ENCODE measurements at places on chromosomes 16 and 17.
A peak's percentile ranks its signal among the peaks of the same experiment; 100 is the strongest.

DNA sequence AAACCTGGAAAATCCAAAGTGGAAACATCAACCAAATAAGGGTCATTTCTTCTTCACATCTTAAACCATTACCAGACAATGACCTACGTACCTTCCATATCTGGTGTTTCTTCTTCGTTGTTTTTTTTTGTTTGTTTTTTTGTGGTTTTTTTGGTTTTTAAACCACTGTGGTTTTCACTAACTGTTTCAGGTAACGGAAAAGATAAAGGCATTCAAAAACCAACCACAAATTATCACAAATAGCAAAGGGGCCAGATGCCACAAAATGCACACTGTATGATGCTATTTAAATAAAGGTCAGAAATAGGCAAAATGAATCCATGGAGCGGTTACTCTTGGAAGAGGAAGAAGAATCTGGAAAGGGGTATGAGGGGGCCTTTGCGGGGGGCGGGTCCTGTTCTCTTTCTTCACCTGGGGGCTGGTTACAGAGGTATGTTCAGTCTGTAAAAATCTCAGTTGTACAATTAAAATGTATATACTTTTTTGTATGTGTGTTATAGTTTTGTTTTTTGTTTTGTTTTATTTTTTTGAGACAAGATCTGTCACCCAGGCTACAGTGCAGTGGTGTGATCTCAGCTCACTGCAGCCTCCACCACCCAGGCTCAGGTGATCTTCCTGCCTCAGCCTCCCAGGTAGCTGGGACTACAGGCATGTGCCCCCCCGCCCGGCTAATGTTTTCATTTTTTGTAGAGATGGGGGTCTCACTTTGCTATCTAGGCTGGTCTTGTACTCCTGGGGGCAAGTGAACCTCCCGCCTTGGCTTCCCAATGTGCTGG, 29.6 kb downstream of the LITAF start:
- no peak for DNase-seq

GRCh38 chr16:879461-879861, 78.9 kb upstream of the GNG13 start:
- DNase-seq: no peak

DNA sequence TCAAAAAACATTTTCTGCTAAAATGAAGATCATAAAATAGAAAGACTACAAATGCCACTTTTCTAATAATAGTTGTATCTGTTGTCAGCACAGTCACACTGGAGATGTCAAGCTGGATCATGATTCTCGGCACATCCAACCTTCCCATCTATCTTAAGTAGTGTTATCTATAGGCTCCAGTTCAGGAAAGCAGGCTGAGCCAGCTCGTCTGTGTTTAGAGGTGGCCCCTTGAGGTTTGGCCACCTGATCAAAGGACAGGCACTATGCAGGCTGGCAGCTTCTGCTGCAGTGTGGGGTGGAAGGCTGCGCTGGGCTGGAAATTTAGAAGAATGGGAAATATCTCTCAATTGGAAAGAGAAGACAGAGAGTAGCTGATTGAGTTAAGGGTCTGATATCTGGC, 32.4 kb downstream of the SMYD4 start:
- DNase-seq: no peak

DNA sequence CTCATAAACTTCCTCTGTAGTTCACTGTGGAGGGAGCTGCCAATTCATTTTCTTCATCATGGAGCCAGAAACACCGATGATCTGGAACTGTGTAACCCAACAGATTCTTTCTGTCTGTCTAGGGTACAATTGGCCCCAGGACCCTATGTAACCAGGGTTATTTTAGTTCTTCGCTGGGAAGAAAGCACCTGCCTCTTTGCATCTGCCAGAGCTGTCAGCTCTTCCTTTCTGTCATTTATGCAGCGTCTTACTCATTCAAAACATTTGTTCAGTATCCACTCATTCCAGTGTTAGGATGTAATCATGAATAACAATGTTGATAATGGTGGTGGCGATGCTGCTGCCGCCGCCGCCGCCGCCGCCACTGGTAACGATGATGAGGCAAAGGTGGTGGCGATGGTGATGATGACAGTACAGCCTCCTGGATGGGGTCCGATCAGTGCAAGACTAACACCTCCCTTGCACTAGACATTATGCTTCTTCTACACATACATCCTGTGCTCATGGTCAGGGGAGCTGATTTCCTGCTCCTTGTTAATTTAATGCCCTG, 46.1 kb downstream of the IRX5 start:
- no peak for DNase-seq

DNA sequence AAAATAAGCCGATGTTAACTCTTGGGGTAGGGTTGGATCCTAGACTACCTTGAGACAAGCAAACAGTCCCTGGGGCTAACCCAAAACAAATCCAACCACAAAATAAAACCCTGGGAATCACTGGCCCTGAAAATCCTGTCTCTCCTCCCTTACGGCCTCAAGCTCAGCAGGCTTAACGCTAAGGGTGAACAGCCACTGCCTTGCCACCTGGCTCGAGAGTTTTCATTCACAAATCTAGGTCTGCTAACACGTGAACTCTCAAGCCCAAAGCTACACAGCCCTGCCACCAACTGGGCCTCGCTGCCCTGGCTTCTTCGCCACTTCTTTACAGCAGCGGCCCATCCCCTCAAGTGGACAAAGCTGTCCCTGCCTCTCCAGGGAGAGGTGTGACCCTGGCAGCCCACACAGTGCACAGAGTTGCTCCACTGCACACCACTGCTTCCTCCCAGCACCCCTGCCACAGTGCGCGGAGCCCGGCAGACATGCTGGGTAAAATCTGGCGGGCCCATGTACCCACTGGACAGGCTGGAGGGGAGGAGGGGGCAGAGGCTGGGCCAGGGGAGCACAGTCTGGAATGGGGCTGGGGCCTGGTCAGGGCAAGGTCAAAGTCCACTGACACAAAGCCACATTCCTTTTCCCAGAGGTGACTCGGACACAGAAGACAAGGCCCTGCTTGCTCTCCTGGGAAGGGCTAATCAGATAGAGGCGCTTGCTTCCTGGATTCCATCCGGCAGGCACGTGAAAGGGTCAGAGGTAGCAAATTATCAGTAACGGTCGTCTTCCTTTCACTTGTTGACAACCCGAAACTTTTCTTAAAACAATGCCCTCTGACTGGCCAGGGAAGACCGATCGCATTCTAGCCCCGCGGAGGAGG, 996 bp downstream of the PCYT2 start:
- DNase-seq: no peak

DNA sequence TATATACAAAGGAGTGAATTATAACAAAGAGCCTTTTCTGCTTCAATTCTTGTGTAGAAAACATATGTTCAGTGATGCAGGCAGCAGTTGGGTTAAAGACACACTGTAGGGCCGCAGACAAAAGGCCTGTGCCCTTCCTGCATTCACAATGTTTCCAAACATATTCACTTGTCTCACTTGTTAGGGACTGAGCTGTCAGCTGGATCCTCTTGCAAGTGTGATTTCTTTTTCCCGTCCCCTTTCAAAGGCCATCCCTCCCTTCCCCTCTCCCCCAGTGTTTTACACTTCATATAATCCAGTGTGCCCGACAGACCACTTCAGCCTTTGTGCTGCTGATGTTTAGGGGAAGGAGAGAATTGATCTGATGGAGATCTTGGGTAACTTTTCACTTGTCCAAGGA, 217.0 kb downstream of the FTO start:
- DNase-seq: no peak

DNA sequence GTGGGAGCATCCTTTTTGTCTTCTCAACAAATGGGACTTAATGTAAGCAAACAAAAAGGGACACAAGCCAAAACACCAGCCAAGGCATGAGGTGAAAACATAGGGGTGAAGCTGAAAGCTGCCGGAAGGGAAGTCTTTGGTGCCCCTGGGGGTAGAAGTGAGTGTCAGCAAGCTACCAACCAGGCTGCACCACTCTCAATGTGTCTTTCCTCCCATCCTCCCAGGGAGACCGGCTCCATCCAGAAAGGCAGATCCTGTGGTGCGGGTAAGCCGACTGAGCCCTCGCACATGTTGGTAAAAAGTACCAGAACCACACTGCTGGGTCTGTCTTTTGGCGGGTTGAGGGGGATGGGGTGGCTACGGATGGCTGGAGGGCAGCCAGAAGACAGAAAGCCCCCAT, 52.0 kb upstream of the SREBF1 start:
- DNase-seq: no peak

- peak; percentile 37 for DNase-seq
Observed at GRCh38 chr17:28547623-28548416, 4.6 kb downstream of the UNC119 start.

DNA sequence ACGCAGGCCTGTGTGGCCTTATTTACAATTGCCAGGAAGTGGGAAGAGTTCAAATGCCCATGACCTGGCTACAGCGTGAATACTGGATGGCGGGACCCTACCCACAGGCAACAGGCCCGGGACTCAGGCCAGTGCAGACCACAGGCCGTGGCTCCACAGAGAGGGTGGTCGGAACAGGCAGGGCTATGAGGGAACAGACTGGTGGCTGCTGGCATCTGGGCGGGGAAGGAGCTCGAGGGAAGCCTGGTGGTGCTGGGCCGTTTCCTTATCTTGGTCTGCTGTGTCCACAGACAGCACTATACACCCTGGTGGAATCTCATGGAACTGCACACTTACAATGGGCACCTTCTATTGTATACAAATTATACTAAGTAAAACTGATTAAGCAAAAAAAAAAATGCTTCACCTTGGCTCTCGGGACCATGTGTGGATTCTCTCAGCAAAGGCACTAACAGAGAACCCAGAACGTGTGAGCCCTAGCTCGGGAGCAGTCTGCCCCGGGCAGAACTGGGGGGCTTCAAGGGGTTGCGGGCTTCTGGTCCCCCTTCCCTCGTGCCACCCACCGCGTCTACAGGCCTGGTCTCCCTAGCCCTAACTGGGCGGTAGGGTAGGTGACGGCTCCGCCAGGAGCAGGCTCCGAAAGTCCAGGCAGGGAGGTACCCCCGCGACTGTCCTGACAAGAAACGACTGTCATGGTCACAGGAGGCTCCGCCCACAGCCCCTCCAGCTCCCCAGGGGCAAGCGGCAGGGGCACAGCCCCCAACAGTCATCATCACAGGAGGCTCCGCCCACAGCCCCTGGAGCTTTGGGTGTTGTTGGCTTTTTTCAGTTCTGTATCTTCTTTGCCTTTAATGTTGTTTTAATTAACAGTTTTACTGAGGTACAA, 21.8 kb downstream of the CEP131 start:
- DNase-seq: no peak

GRCh38 chr17:66462010-66462409, 159.6 kb downstream of the PRKCA start:
- DNase-seq: no peak

DNA sequence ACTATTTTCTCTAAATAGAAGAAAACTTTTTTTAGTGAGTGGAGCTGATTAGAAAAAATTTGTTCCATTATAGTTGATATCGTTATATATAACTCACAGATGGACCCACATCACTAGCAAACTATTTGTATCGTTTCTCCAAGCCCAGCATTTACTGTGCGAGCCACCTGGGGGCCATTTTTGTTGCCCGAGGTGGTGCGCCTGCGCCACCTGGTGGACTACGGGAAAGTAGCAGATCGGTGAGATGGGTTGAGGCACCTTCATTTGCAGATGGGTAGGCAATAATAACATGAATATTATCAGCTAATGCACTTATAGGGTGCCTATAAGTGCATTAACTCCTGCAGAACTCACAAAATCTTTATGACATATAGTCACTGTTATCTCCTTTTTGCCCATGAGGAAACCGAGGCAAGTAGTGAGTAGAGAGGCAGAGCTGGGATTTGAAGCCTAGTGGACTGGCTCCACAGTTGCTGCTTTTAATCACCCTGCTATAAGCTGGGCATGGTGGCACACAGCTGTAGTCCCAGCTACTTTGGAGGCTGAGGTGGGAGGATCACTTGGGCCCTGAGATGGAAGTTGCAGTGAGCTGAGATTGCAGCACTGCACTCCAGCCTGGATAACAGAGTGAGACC, 23.2 kb upstream of the NTN1 start:
- peak; percentile 70 for DNase-seq

DNA sequence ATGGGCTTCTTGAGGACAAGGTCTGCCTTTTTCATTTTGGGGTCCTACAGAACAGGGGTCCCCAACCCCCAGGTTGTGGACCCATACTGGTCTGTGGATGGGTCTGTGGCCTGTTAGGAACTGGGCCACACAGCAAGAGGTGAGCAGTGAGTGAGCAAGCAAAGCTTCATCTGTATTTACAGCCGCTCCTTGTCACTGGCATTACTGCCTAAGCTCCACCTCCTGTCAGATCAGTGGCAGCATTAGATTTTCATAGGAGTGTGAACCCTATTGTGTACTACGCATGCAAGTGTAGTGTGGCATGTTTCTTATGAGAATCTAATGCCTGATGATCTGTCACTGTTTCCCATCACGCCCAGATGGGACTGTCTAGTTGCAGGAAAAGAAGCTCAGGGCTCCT, 33.9 kb downstream of the ERN1 start:
- DNase-seq: no peak

DNA sequence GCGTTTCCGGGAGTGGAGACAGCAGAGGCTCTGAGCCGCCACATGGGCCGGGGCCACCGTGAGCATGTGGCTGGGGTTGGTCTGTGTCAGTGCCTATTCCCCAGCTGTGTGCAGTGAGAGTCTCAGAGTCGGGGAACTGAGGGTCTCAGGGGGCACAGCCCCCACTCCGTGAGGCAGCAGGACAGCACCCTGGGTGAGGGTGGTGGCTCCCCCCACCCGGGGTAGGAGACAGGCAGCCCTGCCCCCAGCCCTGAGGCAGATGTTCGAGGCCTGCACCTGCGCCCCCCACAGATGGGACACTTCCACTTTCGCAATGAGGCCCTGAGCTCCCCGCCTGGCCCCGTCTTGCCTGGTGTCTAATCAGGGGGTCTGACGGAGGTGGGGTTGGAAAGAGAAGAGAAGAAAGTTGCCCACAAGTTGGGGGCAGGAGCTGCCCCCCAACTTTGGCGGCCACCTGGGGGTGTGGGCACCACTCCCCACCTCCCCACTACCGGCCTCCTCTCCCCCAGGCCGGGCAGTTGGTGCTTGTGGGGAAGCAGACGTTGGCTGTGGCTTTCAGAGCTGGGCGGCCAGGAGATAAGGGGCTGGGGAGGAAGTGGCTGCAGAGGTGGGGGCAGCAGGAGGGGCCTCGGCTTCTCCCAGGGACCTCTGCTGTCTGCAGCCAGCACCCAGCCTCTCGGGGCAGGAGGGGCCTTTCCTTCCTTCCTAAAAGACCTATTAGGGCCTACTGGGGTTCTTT, 1.8 kb upstream of the CBFA2T3 start:
- no peak for DNase-seq
